NCI-H524 (cell line): ENCODE measurements at places on chromosomes 2 and 18.

DNA sequence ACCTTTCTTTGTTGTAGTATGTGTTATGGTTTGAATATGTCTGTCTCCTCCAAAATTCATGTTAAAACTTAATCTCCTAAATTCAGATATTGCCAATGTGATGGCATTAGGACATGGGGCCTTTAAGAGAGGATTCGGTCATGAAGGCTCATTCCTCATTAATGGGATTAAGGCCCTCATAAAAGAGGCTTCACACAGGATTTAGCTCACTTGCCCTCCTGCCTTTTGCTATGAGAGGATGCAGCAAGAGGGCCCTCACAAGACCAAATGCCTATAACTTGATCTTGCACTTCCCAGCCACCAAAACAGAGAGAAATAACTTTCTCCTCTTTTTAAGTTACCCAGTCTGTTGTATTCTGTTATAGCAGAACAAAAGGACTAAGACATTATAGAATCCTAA lies 19.7 kb downstream of the ZBTB14 start:
- peak; percentile 85 for DNase-seq

DNA sequence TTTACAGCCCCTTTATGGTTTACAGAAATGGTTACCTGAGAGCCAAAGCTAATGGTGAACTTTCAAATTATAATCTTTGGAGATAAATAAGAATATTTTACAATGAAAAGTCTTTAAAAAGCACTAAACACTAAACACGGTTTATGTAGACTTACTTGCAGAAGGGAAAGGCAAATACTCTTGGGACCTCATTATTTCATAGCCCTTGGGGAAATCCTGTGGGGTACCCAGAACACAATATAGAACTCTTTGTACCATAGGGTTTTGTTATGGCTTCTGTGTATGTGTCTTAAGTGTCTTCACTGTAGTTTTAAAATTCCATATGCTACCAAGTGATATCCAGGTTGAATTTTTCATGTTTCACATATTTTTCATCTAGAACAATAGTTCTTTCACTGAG lies 90.6 kb downstream of the KCNH7 start:
- no peak for DNase-seq

DNA sequence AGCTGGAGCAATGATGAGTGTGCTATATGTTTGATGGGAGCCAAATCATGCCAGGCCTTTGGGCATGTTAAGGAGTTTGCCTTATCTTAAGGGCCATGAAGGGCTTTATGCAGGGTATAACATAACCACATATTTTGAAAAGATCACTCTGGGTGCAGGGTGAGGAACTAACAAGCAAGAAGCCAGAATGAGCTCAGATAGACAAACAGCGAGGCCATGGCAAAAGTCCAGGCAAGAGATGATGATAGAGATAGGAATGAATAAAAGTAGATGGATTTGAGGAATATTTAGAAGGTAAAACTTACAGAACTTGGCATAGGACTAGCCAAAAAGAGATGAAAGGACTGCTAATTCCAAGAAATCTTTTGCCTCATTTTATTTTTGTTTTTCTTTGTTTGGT lies 6.7 kb downstream of the GALNT3 start:
- no peak for DNase-seq

DNA sequence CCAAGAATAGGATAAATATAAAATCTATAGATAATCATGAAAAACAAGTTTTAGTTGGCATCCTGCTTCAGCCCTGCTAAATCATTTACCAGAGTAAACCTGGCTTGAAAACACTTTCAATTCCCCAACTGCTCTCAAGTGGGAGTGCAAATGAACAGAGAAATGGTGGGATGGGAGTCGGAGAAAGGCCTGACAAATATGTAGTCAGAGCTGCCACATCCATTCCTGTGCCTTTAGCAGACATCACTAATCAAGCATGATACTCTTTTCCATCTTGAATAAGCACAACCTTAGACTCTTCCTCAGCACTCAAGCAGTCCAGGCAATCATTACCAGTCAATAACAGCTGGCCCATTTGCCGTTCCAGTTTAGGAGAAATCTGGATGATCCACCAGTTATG lies 101.3 kb downstream of the ANKRD44 start:
- DNase-seq = no peak

- no peak for DNase-seq
Observed at GRCh38 chr18:14969500-14969899, 221.5 kb downstream of the ANKRD30B start.
